ENCODE measurements at places on chromosomes 6 and 20.
A peak's percentile ranks its signal among the peaks of the same experiment; 100 is the strongest.

- peak; percentile 81 for DNase-seq
These were observed 132.2 kb downstream of the OGFRL1 start for GRCh38 chr6:71420693-71421328.

DNA sequence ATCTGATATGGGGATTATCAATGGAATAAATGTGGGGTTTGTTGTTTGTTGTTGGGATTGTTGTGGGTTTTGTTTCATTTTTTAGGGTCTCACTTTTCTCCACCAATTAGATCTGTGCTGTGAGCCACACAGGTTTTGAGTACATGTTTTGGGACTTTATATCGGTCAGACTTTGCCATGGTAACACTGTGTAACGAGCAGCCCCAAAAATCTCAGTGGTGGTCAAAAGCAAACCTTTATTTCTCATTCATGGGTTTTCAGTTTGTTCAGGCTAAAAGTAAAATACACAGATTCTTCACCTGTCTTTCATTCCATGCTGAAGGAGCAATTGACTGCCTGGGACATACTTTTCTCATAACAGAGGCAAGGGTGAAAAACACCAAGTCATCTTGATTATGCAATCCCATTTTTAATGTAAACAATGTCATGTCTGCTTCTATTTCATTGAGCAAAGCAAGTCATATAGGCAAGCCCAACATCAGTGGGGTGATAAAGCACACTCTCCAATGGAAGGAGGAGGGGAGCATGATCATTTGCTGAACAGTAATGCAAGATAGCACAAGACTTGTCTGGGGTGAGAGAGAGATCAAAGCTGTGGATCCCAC, 101.1 kb upstream of the PLCB4 start:
- no peak for DNase-seq

- DNase-seq: no peak
These were observed 114.5 kb upstream of the SLC22A16 start for GRCh38 chr6:110590821-110591351.

- no peak for DNase-seq
These were observed 62.5 kb downstream of the CEBPB start for GRCh38 chr20:50253101-50253500.

GRCh38 chr20:6806275-6806674, 38.8 kb downstream of the BMP2 start:
- DNase-seq: no peak

DNA sequence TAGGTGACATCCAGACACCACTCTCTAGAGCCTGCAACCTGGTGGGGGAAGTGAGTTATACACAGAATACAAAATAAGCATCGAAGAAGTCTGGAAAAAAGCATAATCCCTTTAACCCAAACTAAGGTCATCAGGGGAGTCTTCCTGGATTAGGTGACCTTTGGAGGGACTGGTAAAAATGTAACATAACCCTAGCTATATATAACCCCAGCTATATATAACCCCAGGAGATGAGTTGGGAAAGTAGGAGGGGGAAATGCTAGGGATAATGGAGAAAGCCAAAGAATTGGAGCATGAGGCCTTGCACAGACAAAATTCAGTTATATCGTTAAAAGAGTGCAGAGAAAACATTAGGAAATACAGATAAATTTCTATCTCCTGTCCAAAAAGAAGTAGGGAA, 164.8 kb downstream of the QRSL1 start:
- DNase-seq: no peak

GRCh38 chr6:29953001-29953441, 10.7 kb downstream of the HLA-A start:
- no peak for DNase-seq

GRCh38 chr6:159376516-159377158, 207.4 kb downstream of the FNDC1 start:
- no peak for DNase-seq

DNA sequence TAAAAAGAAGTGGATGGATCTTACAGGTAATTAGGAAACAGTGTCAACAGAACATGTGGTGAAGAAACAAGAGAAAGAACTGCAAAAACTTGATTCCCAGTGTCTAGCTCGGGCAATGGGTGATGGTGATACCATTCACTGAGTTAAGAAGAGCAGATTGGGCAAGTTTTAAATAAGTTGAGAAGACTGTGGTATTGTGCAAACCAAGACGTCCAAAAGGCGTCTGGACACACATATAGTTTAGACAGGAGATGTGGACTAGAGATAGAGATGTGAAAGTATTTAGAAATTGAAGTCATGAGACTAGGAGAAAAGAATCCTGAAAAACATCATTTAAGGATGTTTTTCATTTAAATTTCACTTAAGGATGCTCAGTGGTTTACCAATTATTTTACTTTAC, 53.9 kb downstream of the CDK19 start:
- no peak for DNase-seq

- no peak for DNase-seq
These were observed 13.7 kb upstream of the STXBP5 start for GRCh38 chr6:147190556-147190955.

DNA sequence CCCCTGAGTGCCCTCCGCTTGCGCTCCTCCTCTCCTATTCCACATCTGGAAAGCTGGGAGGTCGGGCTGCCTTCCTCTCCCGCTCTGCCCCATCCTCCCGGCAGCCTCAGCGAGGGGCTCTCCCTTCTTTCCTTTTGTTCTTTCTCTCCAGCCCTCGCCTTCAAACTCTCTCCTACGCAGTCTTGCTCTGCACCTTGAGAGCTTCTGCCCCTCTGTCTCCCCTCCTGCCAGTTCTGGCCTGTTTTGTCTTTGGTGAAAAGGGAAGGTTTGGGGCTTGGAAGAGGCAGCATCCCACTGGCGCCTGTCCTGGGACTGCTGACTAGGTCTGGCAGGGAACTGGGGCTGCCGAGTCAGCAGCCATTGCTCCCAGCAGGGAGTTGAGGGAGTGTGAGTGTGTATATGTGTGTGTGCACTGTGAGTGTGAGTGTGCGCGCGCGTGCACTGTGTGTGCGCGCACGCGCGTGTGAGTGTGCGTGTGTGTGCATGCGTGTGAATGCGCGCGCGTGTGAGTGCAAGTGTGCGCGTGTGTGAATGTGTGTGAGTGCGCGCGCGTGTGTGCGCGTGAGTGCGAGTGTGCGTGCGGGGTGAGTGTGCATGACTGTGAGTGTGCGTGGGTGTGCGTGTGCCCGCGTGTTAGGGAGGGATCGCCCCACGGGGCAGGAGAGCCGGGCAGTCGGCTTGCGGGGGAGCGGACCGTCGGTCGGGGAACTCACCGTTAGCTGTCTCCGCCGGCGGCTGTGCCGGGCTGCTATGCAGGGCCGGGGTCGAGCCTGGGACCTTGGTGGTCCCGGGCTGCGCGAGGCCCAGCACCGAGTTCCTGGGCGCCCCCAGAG, 523 bp downstream of the CPXM1 start:
- DNase-seq: no peak

DNA sequence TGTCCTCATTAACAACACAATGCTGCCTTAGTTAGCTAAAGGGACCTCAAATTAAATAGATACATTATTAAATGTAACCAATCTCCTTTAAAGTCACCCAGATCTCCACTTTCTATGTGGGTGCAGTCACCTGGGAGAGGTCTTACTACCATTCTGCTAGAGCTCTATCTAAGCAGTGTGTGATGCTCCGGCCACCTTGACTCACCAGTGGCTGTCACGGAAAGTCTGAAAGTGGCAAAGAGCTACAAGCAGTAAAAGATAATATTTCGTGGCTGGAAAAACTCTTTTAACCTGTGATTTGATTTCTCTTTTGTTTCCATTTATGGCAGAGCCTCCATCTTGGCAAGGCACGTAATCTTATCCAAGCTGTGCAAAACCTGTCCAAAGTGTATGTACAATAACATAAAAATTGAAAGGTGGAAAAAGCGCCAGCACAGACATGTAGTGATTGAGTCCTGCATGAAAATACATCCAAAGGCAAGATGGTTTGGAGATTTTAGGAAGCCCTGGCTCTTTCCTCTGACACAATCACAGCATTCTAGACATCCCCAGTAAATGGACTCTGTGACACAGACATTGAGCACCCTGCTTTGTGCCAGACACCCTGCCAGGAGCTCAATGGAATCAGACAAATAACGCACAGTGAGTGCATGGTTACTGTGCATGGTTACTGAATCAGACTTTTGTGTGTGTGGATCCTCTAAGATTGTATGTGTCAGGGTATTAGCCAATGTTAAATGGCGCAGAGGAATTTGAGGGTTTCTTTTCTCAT, 116.6 kb downstream of the ADAT2 start:
- no peak for DNase-seq

GRCh38 chr6:115665310-115665709, 395.4 kb downstream of the FRK start:
- DNase-seq: no peak

GRCh38 chr20:8757146-8757545, 311.7 kb upstream of the PLCB4 start:
- DNase-seq: peak; percentile 80

GRCh38 chr6:140486450-140487361, 1112.3 kb upstream of the CITED2 start:
- DNase-seq: no peak

DNA sequence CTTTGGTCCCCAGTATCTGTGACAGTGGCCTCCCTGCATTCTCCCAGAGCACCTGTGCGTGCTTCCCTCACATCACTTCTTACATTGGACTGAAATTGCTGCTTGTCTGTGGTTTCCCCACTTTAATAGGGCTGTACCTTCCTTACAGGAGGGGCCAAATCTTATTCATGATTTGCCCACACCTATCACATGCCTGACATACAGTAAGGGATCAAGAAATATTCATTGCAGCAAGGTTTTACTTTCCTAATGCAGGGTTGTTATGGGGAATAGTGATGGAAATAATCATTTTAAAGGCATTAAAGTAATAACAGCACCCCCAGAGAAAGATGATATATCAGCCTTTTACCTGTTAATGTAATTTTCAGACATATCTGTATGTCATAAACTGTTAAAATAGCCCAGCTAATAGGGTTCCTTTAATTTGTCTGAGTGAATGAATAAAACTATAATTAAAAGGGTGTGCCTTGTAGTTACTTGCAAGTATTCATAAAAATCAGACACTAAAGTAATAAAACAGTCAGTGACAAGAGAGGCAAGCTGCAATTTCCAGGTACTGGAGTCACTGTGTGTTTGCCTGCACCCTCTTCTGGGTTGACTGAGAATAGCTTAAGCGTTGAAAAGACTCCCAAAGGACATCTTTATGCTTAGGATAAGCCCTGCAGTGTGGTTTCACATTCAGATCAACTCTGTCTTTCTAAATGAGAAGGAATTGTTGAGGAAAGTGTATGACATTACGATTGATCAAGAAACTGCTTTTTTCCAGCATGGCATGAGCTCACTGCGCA, 182.7 kb downstream of the PHACTR1 start:
- DNase-seq: no peak

GRCh38 chr6:56096541-56096940, 150.8 kb downstream of the COL21A1 start:
- no peak for DNase-seq
